ENCODE measurements at places on chromosomes 4 and X. TPM values are rescaled to one million over a fixed set of nuclear protein-coding genes. Genes with fewer than 3 reads are reported as not detected.

- no peaks in the 10 kb centered on the region for H3K36me3 ChIP-seq
- no peak for DNase-seq
- no peaks in the 10 kb centered on the region for H3K4me1 ChIP-seq
- no peaks in the 10 kb centered on the region for H3K27me3 ChIP-seq
- no peak overlapping the region for H3K27ac ChIP-seq
Measured at GRCh38 chrX:9374555-9374954, 90.3 kb upstream of the TBL1X start.

DNA sequence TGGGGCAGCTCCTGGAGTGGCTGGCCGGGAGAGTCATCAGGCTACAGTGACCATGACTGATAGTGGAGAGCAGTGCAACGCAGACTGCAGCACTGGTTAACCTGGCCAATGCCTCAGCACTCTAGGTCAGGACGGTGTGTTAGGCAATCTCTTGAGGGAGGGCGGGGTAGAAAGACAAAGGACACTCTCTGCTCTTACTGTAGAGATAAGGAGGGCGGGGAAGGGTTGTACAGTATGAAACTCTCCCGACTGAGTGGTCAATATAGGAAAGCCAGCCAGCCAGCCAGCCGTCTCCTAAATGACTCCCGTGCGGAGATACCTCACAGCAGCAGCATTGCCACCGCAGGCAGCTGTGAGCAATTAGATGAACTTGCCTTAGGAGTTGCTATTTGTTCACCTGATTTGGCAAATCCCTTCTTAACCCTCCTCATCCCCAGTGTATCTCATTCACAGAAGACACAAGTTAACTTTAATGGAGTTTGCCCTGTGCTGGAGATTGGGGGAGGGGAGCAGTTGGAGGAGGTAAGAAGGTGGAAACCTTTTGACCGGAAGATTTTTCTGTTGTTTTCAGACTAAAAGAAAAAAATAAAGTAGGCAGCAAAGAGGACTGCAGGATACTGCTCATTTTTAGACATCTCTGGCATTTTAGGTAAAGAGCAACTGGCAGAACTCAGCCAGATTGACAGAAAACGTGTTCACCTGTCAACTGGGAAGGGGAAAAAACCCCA is 330.5 kb downstream of the HNRNPD start:
- no peak for DNase-seq
- H3K4me1 ChIP-seq = no peaks in the 10 kb centered on the region
- peaks cover 6% of the 10 kb centered on the region for H3K27me3 ChIP-seq
- H3K27ac ChIP-seq = no peak overlapping the region
- no peaks in the 10 kb centered on the region for H3K36me3 ChIP-seq
- H3K4me3 ChIP-seq = no peak overlapping the region

Gene SATL1
- not detected for total RNA-seq

Gene UGT2B17
- total RNA-seq = not detected

DNA sequence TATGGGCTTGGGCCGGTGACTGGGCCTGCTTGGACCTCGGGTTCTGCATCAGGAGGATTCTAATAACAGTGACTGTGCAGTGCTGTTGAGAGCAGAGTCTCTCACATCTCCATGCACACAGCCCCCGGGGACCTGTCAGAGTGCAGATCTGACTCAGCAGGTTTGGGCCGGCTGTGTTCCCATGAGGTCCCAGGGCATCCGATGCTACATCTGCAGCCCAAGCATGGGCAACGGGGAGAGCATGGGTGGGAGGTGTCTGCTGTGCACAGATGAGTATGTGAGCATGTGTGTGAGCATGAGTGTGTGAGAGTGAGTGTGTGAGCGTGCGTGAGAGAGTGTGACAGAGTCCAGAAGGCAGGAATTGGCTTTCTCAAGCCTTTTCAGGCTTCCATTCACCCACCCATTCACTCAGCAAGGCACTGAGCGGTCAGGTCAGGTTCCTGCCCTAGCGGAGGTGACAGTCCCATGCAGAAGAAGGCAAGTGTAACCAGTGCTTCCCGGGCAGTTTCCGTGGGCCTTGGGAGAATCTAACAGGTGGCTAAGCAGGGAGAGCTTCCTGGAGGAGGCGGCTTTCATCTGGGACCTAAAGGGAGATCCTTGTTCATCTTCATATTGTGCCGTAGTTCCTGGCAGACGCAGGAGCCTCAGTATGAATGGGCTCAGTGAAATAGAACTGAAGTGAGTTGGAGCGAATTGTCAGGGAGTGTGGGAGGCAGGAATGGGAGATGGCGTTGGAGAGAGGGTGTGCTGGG is 62.6 kb downstream of the SORCS2 start:
- H3K36me3 ChIP-seq = no peaks in the 10 kb centered on the region
- peaks cover 2% of the 10 kb centered on the region for H3K4me1 ChIP-seq
- H3K27me3 ChIP-seq = no peaks in the 10 kb centered on the region
- no peak for DNase-seq
- H3K4me3 ChIP-seq = no peak overlapping the region

GRCh38 chrX:6021316-6022091 is 207.2 kb downstream of the NLGN4X start:
- no peaks in the 10 kb centered on the region for H3K27me3 ChIP-seq
- no peak overlapping the region for H3K4me3 ChIP-seq
- no peaks in the 10 kb centered on the region for H3K4me1 ChIP-seq
- H3K27ac ChIP-seq = no peak overlapping the region
- DNase-seq = no peak

DNA sequence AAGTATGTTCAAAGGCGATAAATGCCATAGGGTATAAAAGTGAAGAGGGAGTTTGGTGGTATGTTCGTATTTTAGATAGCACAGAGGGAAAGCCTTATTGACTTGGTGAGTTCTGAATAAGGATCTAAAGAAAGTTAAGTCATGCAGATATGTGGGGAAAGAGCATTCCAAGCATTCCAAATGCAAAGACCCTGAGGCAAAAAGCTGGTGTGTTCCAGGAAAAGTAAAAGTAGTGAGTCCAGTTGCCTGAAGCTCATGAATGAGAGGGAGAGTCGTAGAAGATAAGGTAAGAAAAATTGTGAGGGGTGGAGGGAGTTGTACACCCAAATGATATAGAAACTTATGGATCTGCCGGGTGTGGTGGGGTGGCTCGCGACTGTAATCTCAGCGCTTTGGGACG is 426.7 kb downstream of the RPA4 start:
- no peaks in the 10 kb centered on the region for H3K27me3 ChIP-seq
- DNase-seq = no peak
- H3K4me3 ChIP-seq = no peak overlapping the region
- H3K4me1 ChIP-seq = no peaks in the 10 kb centered on the region

GRCh38 chr4:41361794-41362526 is 105.2 kb downstream of the UCHL1 start:
- no peaks in the 10 kb centered on the region for H3K27me3 ChIP-seq
- H3K4me3 ChIP-seq = peak overlapping the region; percentile 51
- H3K4me1 ChIP-seq = no peaks in the 10 kb centered on the region
- no peak for DNase-seq
- H3K27ac ChIP-seq = peak overlapping the region; percentile 43

GRCh38 chr4:172842779-172843178 is 325.8 kb upstream of the GALNT7 start:
- no peaks in the 10 kb centered on the region for H3K27me3 ChIP-seq
- H3K36me3 ChIP-seq = no peaks in the 10 kb centered on the region
- no peak overlapping the region for H3K27ac ChIP-seq
- no peak overlapping the region for H3K4me3 ChIP-seq
- no peak for DNase-seq
- H3K4me1 ChIP-seq = no peaks in the 10 kb centered on the region

- H3K27ac ChIP-seq = no peak overlapping the region
- H3K27me3 ChIP-seq = no peaks in the 10 kb centered on the region
- no peaks in the 10 kb centered on the region for H3K4me1 ChIP-seq
- no peak overlapping the region for H3K4me3 ChIP-seq
- H3K36me3 ChIP-seq = no peaks in the 10 kb centered on the region
Measured at GRCh38 chr4:2068198-2068470, 9.0 kb downstream of the NAT8L start.

DNA sequence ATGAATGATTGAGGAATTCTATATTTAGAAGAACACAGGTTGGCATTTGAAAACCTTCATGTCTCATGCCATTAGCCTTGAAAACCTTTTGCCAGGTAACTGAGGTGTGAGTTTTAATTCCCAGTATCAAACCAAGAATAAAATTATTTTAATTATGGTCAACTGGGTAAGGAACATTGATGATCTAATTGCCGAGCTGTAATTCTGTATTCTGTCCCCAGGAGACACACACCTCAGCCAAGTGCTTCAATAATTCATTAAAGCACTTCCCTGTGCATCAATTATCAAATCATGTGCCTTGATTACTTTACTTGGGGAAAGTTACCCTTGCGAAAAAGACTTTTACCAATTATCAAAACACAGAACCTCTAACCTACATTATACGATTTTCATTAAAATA is 331.9 kb upstream of the GALNT7 start:
- H3K36me3 ChIP-seq = no peaks in the 10 kb centered on the region
- H3K4me1 ChIP-seq = no peaks in the 10 kb centered on the region
- H3K27ac ChIP-seq = no peak overlapping the region
- no peak overlapping the region for H3K4me3 ChIP-seq

GRCh38 chr4:25861951-25862410 is 807 bp downstream of the SEL1L3 start:
- H3K27ac ChIP-seq = no peak overlapping the region
- H3K4me3 ChIP-seq = peak overlapping the region; percentile 50
- H3K27me3 ChIP-seq = no peaks in the 10 kb centered on the region
- DNase-seq = no peak
- H3K4me1 ChIP-seq = no peaks in the 10 kb centered on the region

DNA sequence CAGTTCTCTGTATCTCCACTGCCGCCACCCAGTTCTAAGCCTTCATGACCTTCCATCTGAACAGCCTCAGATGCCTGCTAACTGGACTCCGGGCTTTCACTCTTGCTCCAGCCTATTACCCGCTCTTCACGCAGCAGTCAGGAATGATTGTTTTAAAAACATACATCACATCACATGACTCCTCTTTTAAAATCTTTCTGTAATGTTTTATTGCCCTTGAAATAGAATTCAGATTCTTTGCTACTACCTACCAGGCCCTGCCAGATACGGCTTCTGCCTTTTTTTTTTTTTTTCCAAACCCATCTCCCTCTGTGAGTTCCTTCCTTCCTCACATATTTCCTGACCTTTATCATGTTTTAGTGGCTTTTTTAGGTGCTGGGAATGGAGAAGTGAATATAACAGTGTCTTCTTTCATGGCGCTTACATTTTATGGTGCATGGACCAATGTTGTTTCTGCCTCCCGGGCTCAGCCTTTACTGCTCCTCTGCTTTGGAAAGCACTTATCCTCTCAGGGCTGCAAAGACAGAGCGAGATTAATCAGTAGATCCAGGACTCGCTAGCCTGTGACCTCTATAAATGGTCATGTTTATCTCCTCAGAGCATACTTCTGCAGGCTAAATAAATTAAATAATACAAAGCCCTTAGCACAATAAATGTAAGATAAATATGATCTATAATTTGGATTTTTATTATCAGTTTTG is 58.0 kb downstream of the FBXO8 start:
- no peak overlapping the region for H3K4me3 ChIP-seq
- H3K36me3 ChIP-seq = no peaks in the 10 kb centered on the region
- no peak for DNase-seq
- H3K27me3 ChIP-seq = no peaks in the 10 kb centered on the region
- H3K27ac ChIP-seq = no peak overlapping the region
- H3K4me1 ChIP-seq = no peaks in the 10 kb centered on the region

DNA sequence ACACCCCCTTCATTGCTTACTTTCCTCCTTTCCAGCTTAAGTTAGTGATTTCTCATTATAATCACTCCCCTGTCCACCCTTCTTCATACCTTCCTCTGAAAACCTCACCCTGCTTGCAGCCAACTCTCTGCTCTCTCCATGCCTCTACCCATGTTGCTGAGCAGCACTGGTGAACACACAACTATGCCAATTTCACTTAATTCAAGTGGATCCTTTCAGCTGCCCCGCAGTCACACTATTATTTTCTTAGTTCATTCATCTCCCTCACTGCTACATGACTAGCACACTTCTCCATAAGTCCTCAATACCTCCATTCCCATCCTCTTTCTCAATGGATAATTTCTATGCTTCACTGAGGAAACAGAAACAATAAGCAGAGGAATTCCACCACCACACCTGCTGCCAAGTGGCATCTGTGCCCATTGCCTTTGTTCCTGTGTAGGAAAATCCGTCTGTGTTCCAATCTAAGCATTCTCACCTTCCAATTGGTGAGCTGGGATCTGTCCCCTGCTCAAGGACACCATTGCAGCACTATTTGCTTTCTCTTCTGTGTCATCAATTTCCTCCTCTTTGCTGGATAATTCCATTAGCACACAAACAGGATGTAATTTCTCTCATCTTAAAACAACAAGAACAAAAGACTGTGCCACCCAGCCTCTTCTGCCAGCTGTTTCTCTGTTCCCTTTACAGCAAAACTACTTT is 25.2 kb upstream of the PRSS48 start:
- no peak overlapping the region for H3K27ac ChIP-seq
- no peak overlapping the region for H3K4me3 ChIP-seq
- no peak for DNase-seq
- no peaks in the 10 kb centered on the region for H3K36me3 ChIP-seq
- no peaks in the 10 kb centered on the region for H3K4me1 ChIP-seq

Gene MAGEB2
- not detected for total RNA-seq

DNA sequence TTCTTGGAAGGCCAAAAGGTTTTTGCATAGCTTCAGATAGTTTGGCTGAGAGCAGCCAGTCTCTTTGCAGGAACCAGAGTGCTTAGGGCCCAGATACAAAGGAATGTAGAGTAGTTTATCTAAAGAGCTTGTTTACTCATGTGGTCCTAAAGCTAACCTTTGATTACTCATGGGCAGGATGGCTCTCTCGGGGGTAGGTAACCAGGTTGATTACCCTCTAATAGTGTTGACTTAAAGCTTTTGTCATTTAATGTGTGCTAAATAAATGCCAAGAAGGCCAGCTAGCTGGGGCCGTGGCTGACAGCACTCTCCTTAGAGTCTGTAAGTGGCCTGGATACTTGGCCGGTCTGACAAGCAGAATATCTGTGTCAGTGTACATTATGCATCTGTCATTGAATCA is 69.7 kb upstream of the MAGEB16 start:
- no peak overlapping the region for H3K27ac ChIP-seq
- no peak for DNase-seq
- no peaks in the 10 kb centered on the region for H3K27me3 ChIP-seq

- H3K4me1 ChIP-seq = no peaks in the 10 kb centered on the region
- no peak overlapping the region for H3K4me3 ChIP-seq
- no peak overlapping the region for H3K27ac ChIP-seq
- DNase-seq = peak; percentile 48
- no peaks in the 10 kb centered on the region for H3K36me3 ChIP-seq
Measured at GRCh38 chr4:101169044-101170014, 178.0 kb downstream of the PPP3CA start.

GRCh38 chr4:38322714-38323113 is 341.3 kb upstream of the KLF3 start:
- DNase-seq = no peak
- no peaks in the 10 kb centered on the region for H3K4me1 ChIP-seq
- no peaks in the 10 kb centered on the region for H3K36me3 ChIP-seq
- H3K4me3 ChIP-seq = no peak overlapping the region
- H3K27ac ChIP-seq = no peak overlapping the region
